Skin of body (tissue), 3 donors: ENCODE measurements at places on chromosomes 2 and 18. TPM values are rescaled to one million over a fixed set of nuclear protein-coding genes. Genes with fewer than 3 reads are reported as not detected.

GRCh38 chr2:23169896-23170295, 215.1 kb upstream of the KLHL29 start:
- DNase-seq, result no peak

INHBB gene
- 7.1 TPM for total RNA-seq

DNA sequence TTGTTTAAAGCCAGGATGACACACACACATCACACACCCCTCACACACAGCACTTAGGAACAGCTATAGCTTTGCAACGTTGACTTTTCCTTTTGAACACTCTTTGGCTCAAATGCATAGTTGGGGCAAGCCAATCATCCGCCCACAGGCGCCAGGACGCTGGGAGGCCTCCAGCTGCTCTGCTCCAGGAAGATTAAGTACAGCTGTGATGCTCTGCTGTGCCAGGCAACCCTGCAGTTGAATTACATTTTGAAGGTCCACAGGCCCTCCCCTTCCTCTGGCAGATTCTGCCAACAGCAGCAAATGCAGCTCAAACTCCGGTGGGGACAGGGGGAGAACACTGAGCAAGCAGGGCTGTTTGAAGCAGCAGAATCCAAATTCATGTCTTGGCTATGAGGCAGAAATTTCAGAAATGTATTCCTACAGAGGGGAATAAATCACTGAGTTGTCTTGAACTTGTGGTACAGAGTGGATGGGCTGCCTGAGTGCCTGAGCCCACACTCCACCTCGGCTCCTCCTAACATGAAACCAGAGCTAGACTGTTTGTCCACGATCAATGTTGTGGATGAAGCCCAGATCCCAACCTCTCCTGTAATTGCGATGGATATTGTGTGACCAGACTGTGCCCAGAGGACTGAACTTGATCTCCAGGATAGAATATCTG, 86.5 kb upstream of the PPP1CB start:
- DNase-seq, result peak; percentile 94

- no peak for DNase-seq
These were observed 66.7 kb downstream of the EMILIN2 start for GRCh38 chr18:2913398-2914005.

GRCh38 chr2:129459200-129459876, 520.1 kb upstream of the RAB6C start:
- no peak for DNase-seq

OBSL1 gene
- total RNA-seq, result 47.0 TPM

GRCh38 chr2:206176901-206177300, 17.2 kb downstream of the EEF1B2 start:
- no peak for DNase-seq

NLRC4 gene
- total RNA-seq, result 2.3 TPM

DNA sequence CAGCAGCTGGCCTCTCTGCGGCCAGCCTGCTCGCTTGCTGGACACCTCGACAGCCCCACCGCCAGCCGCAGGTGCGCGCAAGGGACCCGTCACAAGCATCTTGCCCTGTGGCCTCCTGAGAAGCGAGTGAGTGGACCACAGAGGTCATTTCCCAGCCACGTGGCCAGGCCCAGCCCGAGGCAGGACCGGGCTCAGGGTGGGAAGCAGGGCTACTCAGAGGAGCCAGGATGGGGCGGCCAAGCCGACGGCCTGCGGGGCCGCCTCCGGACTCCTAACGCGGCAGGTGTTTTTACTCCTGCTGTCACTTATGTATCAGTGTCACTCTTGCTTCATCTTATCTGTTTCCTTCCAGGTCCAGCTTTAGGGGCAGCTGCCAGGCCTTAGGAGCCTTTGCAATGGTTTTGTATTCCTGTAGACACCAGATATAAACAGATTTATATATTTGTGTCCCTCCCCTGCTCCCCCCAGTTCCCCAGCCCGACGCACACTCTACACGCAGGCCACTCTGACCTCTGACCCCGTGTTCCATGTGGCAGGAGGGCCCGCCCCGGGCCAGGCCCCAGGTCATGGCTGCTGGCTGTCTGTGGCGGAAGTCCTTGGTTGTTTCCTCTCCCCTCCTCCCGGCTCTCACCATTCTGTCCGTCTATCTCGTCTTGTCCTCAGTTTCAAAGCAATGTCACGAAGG, 236.4 kb downstream of the ATAD2B start:
- no peak for DNase-seq

- no peak for DNase-seq
These were observed 107.4 kb upstream of the LRRTM4 start for GRCh38 chr2:77629539-77629938.

DNA sequence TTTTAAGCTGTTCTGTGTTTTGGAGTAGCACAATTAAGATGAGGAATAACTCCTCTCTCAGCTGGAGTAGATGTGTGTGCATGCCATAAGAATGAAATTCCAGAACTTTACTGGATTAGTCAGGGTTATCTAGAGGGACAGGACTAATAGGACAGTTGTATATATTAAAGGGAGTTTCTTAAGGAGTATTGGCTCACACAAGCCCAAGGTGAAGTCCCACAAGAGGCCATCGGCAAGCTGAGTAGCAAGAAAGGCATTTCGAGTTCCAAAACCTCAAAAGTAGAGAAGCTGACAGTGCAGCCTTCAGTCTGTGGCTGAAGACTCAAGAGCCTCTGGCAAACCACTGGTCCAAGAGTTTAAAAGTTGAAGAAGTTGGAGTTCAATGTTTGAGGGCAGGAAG, 113.7 kb downstream of the RIT2 start:
- DNase-seq, result no peak

GRCh38 chr2:71801969-71802368, 345.7 kb downstream of the CYP26B1 start:
- peak; percentile 73 for DNase-seq
